ENCODE measurements at places on chromosomes 5 and 9.
A peak's percentile ranks its signal among the peaks of the same experiment; 100 is the strongest.

DNA sequence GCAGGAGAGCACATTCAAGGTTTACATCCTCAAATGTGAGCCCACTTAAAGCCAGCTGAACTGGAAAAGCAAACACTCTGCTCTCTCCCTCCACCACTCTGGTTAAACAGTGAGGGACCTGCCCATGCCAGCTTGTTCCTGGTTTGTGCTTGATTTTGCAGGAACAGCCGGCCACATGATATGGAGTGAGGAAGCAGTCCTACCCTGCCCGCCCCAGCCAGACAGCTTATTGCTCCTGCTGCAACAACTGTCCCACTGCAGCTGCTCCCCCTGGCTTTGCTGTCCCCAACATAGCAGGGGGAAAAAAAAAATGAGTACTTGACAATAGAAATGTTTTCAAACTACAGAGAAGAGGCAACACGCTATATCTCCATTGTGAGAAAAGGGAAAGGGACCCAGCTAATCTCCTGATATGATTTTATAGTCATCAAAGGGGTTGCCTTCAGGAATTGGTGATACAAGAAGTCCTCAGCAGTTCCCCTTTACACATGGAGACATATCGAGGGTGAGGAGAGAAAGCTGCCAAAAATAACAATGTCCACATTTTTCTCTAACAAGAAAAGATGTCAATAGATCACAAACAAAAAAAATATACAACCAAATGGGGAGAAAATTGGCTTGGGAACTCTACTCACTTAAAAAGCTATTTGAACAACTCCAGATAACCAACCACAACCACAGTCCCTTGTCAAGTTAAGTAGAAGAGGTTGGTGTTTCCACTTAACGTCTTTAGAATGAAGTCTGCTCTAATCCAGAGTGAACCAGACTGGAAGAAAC lies 4.6 kb downstream of the MYO10 start:
- no peak for DNase-seq

DNA sequence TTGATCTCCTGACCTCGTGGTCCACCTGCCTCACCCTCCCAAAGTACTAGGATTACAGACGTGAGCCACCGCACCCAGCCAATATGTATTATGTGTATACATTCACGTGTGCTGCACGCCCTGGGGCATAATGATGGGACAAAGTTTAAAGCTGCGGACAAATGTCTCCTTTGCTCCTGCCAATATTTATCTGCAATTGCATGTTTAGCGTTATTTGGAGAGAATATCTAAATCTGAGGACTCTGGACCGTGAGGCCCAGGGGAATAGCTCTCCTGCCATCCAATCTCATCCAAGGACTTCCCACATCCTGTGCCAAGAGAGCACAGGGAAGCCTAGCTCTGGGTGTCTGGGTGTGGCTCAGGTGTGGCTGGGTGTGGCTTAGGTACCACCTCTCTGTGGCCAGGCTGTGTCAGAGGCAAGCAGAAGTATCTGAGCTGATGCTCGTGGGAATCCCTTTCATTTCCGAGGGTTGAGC lies 6.9 kb upstream of the BOD1 start:
- DNase-seq, result no peak

GRCh38 chr9:132094314-132094791 lies 14.7 kb upstream of the MED27 start:
- peak; percentile 87 for DNase-seq

DNA sequence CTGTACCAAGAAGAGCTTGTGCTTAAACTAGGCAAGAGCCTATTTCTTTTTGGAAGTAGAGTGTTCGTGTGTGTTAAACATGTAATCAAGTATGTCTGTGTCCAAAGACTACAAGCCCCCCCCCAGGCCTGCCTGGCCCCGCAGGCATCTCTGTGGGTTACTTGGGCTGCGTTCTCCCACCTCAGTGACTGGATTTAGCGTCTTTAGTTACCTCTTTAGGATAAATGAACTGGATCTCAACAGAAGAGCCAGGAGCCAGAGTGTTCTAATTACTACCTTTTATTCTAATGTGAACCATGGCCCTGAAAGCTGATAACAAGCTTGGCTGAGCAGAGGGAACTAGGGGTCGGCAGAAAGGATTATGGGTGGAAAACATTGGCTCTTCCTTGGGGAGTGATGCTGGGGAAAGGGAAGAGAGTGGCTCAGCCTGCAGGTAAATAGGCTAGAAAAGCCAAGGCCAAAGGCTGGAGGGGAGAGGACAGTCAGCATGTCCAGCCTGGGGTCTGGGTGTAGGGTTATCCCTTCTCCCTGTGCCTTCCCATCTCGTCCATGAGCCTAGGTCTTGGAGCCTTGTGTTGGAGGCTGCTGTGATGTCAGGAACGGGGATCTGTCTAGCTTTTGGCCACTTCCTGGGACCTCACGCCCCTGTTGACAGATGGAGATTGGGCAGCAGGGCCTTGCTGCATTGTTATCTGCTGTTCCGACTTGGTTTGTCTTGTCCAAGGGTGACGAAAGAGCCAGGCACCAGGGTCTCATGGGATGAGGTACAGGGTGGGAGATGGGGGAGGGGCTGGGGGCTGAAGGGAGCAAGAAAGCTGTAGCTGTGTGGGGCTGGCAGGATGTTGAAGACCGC lies 11.1 kb downstream of the CD74 start:
- DNase-seq, result no peak

- no peak for DNase-seq
Observed at GRCh38 chr5:69148981-69149675, 17.8 kb upstream of the CCNB1 start.

GRCh38 chr9:12463641-12464040 lies 229.5 kb upstream of the TYRP1 start:
- DNase-seq, result no peak

- no peak for DNase-seq
Observed at GRCh38 chr5:34467436-34467835, 188.7 kb upstream of the RAI14 start.

GRCh38 chr9:83066771-83067170 lies 3.8 kb upstream of the RASEF start:
- DNase-seq, result peak; percentile 89

GRCh38 chr5:60977956-60978737 lies 33.1 kb downstream of the NDUFAF2 start:
- no peak for DNase-seq

- DNase-seq, result no peak
Observed at GRCh38 chr9:111870774-111871498, 25.7 kb upstream of the UGCG start.

Data from foreskin fibroblast (primary cell).